ENCODE measurements at places on chromosomes 11 and 22.

DNA sequence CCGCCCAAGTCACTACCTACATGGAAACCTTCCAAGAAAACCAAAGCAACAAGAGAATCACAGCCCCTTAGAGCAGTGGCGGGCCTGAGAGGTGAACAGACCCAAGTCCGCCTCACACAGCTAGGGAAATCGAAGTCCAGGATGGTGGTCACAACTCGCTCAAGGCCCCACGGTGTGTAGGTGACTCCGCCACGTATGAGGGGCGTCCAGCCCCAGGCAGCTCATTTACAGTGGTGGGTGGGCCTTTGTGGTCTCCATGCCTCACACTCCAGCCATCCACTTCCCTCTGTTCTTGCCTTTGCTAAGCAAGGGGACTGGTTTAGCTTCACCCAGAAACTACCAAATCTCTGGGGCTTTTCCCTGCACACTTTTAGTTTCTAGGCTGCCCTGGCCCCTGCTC is 9.7 kb upstream of the TCF20 start:
- no peak for DNase-seq

DNA sequence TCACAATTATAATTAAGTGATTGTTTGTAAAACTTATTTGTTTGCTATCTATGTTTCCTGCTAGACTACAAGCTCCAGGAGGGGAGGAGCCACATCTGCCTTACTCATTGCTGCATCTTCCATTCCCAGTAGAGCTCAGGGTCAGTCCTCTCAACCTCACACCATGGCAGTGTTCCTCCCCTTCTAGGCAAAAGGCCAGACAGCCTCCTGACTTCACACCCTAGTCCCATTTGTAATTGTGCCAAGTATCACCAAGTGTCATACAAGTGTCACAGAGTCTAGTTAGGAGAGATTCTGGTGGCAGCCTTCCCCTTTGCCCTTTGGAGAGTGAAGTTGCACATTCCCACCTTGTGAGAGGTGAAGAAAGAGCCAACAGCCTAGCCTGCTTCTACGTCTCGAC is 490.4 kb downstream of the INSC start:
- no peak for DNase-seq

GRCh38 chr11:39965701-39966100 is 1493.8 kb downstream of the LRRC4C start:
- no peak for DNase-seq

GRCh38 chr11:116613206-116613875 is 159.4 kb downstream of the BUD13 start:
- no peak for DNase-seq

GRCh38 chr11:3959015-3959902 is 103.8 kb downstream of the STIM1 start:
- DNase-seq: no peak

- DNase-seq: no peak
Measured at GRCh38 chr11:66743271-66743968, 14.4 kb upstream of the SPTBN2 start.

- no peak for DNase-seq
Measured at GRCh38 chr22:30667107-30667493, 575 bp downstream of the DUSP18 start.

DNA sequence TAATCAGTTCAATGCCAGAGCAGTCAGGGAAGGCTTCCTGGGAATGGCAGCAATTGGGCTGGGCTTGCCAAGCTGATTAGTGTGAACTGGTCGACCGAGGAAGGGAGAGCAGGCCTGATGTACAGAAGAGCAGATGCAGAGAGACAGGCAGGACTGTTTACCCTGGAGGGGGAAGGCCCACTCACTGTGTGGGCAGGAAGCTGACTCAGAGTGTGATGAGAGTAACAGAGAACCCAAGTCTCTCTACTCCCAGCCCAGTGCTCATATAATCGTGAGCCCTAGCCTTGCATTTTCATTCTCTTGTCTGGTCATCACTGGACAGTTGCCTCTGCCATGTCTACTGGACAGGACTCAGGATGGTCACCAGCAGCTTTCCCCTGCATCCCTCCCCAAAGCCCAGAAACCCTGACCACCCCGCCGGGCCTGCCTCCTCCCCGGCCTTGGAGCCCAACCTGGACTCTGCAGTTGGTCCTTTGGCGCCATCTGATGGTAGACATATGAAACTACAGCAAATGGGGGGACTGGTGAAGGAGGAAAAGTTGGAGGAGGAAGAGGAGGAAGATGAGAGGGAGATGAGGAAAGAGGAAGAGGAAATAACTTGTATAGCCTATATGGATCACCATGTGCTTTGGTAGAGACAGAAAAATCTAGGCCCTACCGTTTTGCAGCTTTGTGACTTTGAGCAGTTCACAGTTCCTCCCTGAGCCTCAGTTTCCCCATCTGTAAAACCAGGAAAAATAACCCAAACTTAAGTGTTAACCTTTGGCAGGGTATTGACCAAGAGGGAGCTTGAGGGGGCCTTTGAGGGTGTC is 43.4 kb upstream of the PRDM11 start:
- peak; percentile 34 for DNase-seq

GRCh38 chr11:125084057-125084416 is 20.9 kb downstream of the SLC37A2 start:
- DNase-seq: no peak

GRCh38 chr11:35734669-35735410 is 72.3 kb downstream of the TRIM44 start:
- no peak for DNase-seq

GRCh38 chr11:125275905-125276618 is 111.5 kb downstream of the PKNOX2 start:
- no peak for DNase-seq

GRCh38 chr22:41544671-41545476 is 604 bp upstream of the POLR3H start:
- no peak for DNase-seq

- no peak for DNase-seq
Measured at GRCh38 chr11:60954421-60954820, 2.4 kb upstream of the SLC15A3 start.

- no peak for DNase-seq
Measured at GRCh38 chr11:72832301-72833082, 18.3 kb downstream of the ATG16L2 start.

DNA sequence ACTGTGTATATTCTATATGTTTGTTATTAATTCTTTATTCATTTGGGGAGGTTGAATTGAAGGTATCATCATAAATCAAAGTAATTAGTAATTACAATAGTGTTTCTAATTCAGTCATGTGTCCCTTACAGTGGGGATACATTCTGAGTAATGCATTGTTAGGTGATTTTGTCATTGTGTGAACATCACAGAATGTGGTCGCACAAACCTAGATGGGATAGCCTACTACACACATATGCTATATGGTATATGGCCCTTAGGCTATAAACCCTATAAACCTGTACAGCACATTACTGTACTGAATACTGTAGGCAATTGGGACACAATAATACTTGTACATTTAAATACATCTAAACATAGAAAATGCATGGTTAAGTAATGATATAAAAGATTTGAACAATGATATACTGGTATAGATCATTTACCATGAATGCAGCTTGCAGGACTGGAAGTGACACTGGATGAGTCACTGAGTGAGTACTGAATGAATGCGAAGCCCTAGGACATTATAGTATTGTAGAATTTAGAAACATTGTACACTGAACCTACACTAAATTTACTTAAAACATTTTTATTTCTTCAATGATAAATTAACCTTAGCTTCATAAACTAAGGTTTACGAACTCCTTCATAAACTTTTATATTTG is 936.2 kb upstream of the CHORDC1 start:
- DNase-seq: no peak

- no peak for DNase-seq
Measured at GRCh38 chr11:2951231-2952110, 22.3 kb upstream of the PHLDA2 start.

- DNase-seq: no peak
Measured at GRCh38 chr11:12245549-12246016, 131.8 kb upstream of the PARVA start.

DNA sequence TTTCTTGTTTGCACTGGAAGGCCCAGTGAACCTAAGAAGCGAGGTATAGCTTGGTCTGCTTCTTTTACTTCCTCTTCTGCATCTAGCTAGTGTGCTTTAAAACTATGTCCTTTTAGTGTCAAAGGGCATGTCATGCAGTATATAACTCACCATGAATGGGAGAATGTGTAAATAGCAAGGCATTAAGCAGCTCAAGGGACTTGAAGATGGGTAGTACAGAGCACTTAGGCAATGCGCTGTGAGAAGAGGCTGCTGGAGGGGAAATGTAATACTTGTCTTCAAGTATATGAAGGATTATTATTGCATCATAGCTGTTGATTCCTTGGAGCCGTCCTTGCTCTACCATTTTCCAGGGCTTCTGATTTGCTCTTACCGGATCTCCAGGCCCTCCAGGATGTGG is 7.6 kb downstream of the MAML2 start:
- DNase-seq: no peak

GRCh38 chr22:45579306-45579705 is 76.6 kb downstream of the FBLN1 start:
- DNase-seq: no peak

GRCh38 chr11:87477321-87477720 is 439.6 kb downstream of the TMEM135 start:
- no peak for DNase-seq

DNA sequence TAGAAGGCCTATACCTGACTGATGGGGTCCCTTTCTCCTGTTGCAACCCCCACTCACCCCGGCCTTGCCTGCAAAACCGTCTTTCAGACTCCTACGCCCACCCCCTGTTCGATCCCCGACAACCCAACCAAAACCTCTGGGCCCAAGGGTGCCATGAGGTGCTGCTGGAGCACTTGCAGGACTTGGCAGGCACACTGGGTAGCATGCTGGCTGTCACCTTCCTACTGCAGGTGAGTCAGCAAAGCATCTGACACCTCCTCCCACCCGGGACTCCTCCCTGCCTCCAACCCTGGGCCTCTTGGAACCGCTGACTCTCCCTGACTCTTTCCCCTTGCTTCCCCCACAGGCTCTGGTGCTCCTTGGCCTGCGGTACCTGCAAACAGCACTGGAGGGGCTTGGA is 1.2 kb downstream of the ROM1 start:
- no peak for DNase-seq

DNA sequence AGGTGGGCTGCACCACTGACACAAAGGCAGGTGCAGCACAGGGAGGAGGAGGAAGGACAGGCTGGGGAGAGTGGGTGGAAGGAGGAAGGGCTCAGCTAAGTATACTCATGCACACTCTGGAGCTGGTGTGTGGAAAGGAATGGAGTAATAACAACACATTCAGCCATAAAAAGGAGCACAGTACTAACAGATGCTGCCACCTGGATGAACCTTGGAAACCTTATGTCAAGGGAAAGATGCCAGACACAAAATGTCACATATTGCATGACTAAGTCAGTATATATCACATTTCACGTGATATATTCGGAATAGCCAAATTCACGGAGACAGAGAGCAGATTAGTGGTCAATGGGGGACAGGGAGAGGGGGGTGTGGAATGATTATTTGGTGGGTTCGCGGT is 389.6 kb upstream of the SYN3 start:
- DNase-seq: no peak

DNA sequence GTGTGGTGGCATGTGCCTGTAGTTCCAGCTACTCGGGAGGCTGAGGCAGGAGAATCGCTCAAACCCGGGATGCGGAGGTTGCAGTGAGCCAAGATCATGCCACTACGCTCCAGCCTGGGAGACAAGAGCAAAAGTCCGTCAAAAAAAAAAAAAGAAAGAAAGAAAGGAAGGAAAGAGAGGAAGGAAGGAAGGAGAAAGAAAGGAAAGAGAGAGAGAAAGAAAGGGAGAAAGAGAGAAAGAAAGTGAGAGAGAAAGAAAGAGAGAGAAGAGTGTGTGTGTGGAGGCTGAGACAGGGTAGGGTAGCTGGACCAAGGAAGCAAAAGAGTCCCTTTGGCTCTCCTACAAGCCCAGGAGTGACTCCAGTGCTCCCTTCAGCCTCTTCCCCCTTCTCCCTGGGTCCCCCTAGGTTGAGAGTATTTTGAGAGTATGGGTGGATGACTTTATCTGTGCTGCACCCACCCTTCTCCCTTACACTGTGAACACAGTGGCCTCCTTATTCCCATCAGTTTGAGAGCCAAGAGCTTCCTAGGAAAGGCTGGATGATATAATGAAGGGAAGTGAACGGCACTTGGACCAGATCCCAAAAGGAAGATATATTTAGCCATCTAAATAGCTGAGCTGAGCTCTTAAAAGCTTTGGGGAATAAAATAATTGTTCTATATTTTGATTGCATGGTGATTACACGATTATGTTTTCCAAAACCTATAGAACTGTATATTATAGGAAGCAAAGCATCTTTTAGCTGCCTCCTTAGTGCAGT is 9.5 kb upstream of the DENND5A start:
- DNase-seq: no peak

DNA sequence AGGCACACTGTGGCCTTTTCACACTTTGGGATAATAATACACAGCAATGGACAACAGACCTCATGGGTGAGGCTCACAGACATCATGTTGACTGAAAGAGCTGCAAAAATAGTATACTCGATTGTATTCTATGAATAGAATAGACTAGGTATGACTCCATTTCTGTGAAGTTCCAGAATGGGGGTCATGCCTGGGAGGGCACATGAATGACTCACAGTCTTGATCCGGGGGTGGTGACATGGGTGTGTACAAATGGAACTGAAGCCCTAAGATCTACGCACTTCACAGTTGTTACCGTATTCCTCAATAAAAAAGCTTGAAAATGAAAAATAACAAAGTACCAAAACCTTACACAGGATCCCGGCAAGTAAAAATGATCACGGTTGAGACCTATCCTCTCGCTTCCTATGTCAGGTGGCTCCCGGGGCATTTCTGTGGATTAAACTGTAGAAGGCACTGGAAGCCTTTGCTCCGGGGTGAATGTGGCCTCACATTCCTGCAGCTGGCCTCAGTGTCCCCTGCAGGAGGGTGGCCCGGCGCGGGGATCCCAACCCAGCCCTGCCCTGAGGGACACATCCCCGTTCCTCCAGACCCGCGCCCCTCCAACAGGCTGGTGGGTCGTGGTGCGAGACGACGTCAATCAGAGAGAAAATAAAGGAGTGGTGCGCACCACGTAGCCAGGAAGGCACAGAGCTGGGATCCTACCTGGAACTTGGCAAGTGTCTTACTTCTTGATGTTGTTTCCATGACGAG is 75.9 kb downstream of the NECTIN1 start:
- no peak for DNase-seq

DNA sequence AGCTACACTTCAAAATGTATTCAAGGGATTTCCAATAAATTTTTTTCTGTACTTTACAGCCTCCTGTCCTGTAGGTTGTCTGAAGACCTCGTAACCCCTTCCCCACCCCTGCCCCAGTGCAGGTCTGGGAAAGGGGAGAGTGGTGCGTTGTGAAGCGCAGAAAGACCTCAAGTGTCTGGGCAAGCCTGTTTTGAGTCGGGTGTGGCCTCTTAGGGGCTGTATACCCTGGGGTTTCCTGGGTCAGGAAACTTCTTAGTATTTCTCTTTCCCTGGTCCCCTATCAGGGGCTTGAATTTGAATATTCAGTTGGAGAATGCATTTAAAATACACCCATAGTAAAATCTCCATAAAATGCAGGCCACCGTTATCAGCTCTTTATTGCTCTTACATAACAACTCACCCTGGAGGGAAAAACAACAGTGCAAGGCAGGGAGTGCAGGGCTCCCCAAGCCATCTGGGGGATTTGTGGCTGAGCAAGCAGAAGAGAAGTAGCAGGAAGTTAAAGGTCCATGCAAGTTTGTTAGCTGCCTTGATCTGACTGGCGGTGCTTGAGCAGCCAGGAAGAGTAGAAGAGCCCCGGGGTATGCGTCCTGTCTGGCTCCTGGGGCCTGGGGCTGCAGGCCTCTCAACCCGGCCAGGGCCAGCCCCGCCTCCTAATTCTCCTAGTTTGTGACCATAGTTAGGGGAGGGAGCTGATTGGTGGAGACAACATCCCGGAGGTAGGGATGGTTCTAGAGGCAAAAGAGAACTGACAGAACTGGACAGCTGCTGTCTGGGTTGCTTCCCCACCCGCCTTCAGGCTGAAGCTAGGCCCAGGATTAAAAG is 25.7 kb downstream of the ARHGAP1 start:
- DNase-seq: no peak

GRCh38 chr22:35540595-35541253 is at the start of gene RASD2:
TSS of gene RASD2 (plus strand) at chr22:35540831. CDS start at chr22:35546810, 5,979 bp downstream.
- DNase-seq: peak; percentile 15
